ENCODE measurements at places on chromosomes 5 and 9.

DNA sequence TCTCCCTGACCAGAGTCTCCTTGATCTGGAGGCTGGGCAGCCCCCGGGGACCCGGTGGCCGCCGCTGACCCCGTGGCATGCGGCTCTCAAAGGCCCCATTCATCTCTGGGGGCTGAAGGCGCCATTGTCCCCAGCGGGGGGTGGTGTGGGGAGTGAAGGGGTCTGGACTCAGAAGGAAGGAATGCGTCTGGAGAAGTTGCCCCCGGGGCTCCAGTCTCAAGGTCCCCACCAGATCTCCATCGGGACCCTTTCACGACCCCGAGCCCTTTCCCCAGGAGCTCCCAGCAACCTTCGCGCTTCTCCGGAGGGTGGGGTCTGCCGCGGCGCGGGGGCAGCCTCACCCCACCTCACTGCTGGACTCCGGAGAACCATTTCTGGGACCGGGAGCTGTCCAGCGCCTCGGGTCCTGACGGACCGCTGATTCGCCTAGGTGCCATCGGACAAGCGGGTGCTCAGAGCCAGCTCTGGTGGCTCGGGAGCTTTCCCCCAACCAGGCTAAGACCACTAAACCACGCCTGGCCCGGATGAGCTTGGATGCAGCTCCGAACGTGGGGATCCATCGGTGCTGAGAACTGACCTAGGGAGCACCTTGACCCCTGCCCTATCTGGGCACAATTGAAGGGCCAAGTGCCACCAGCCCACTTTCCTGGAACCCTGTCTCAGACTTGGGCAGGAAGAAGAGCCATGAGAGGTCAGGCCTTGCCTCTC is 5.1 kb upstream of the PCDH1 start:
- DNase-seq, result no peak

- DNase-seq, result no peak
These were observed 2.8 kb downstream of the PDE6A start for GRCh38 chr5:149941795-149942194.

DNA sequence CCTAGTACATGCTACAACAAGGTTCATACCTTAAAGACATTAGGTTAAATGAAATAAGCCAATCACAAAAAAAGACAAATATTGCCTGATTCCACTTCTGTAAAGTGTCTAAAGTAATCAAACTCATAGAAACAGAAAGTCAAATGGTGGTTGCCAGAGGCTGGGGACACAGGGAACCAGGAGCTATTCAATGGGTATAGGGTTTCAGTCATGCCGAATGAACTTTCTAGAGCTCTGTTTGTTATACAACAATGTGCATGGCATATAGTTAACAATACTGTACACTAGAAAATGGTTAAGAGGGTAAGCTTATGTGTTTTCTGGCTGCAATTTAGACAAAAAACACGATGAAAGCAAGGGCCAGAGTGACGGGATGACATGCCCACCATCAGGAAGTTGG is 70.8 kb upstream of the EGFLAM start:
- peak; percentile 60 for DNase-seq

GRCh38 chr5:175894793-175895192 is 23.4 kb downstream of the CPLX2 start:
- DNase-seq, result no peak

GRCh38 chr5:66440202-66440680 is 156.0 kb upstream of the MAST4 start:
- DNase-seq, result peak; percentile 15

All from NCI-H2029 (cell line).